ENCODE measurements at places on chromosomes 13 and 19.
A peak's percentile ranks its signal among the peaks of the same experiment; 100 is the strongest.

GRCh38 chr13:111469916-111470506 lies 149.6 kb downstream of the TEX29 start:
- no peak for DNase-seq

GRCh38 chr19:16627928-16628182 lies 149 bp downstream of the MED26 start:
- DNase-seq, result no peak

GRCh38 chr19:3403489-3404323 lies 37.3 kb downstream of the NFIC start:
- DNase-seq, result no peak

- no peak for DNase-seq
Measured at GRCh38 chr13:53703371-53704080, 674.9 kb downstream of the OLFM4 start.

GRCh38 chr19:44051650-44052402 lies at the start of gene ZNF223:
TSS of gene ZNF223 (plus strand) at chr19:44052036. CDS start at chr19:44055177, 3,141 bp downstream.
- peak; percentile 54 for DNase-seq

- DNase-seq, result no peak
Measured at GRCh38 chr19:2511991-2512390, 36.1 kb downstream of the GADD45B start.

DNA sequence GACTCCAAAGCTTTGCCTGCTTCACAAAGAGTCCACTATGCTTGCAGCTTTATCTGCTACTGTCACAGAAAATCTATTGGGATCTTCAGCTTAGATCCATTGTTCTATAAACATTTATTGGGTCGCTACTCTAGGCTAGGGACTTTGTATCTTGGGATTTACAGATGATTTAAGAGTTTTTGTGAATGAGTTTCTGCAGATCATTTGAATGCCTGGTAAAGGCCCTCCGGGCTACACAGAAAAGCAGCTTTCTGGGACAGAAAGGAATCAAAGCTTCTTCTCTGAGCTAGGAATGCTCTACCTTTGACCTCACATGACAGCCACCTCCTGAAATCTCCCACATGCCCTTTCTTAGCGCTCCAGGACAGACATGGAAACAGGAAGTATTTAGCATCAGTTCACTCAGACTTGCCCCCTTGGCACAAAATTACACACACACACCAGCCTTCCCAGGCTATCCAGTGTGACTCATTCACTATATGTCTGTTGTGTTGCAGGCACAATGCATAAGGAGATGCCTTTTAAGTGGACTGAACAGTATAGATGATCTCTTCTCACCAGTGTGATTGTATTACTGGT lies 492.4 kb downstream of the DACH1 start:
- DNase-seq, result no peak

GRCh38 chr13:96862999-96863398 lies 131.3 kb downstream of the OXGR1 start:
- DNase-seq, result no peak

- peak; percentile 23 for DNase-seq
Measured at GRCh38 chr19:13748169-13748828, 16.0 kb upstream of the MRI1 start.

GRCh38 chr19:49640113-49640898 lies at the start of gene RRAS:
TSS of gene RRAS (minus strand) at chr19:49640143. CDS start at chr19:49640098, 45 bp downstream.
- DNase-seq, result peak; percentile 100

- no peak for DNase-seq
Measured at GRCh38 chr19:19461671-19462622, 53.4 kb downstream of the TSSK6 start.

- DNase-seq, result no peak
Measured at GRCh38 chr19:571566-571974, 826 bp upstream of the BSG start.

- no peak for DNase-seq
Measured at GRCh38 chr19:16821081-16821480, 8.1 kb upstream of the SIN3B start.

GRCh38 chr19:10339380-10339960 lies at the start of gene ICAM3:
TSS of gene ICAM3 (minus strand) at chr19:10339624. CDS start at chr19:10339614, 10 bp downstream.
- peak; percentile 70 for DNase-seq

- no peak for DNase-seq
Measured at GRCh38 chr19:30862876-30863275, 486.4 kb downstream of the TSHZ3 start.

DNA sequence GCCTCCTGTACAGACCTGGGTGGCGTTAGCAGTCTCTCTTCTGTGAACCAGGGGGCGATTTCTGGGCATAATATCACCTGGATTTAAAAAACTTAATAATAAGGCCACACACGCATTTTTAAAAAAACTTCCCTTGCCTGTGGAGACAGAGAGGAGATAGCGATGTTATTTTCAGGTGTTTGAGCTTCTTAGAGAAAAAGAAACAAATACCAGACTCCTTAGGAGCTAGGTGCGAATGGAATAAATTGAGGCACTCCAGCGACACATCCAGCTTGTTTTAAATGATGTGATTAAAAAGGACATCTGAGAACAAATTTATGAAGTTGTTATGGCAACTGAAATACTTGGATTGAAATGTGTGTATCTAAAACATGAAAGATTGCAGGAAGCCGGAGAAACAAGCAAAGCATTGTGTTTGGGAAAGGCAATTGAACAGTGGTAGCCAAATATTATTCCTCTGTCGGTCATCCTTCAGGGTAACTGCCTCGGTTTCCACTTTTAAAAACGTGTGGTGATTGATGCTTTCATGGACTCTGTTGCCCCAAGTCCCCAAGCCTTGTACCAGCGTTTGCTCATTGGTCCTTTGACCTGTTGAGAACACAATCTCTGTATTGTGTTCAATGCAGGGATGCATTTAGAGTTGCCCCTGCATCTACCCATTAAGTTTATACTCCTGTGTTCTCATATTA lies 158.7 kb downstream of the TM9SF2 start:
- no peak for DNase-seq

GRCh38 chr13:31020996-31021395 lies 88.5 kb downstream of the TEX26 start:
- DNase-seq, result no peak

DNA sequence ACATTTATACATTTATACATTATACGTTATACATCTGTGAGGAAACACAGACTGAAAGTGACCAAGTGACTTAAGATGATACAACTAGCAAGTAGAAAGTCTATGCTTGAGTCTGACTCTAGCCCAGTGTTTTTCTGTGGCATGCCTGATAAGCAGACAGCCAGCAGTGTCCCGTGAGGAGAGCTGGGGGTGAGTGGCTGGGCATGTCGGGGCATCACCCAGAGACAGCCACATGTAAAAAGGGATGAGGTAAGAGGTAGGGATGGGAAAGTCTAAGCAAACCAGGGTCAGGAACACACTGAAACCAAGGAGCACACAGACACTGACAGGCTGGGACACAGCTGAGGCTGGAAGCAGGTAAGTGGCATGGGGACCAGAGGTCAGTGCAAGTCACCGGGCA lies 333.2 kb downstream of the FOXO1 start:
- DNase-seq, result no peak

DNA sequence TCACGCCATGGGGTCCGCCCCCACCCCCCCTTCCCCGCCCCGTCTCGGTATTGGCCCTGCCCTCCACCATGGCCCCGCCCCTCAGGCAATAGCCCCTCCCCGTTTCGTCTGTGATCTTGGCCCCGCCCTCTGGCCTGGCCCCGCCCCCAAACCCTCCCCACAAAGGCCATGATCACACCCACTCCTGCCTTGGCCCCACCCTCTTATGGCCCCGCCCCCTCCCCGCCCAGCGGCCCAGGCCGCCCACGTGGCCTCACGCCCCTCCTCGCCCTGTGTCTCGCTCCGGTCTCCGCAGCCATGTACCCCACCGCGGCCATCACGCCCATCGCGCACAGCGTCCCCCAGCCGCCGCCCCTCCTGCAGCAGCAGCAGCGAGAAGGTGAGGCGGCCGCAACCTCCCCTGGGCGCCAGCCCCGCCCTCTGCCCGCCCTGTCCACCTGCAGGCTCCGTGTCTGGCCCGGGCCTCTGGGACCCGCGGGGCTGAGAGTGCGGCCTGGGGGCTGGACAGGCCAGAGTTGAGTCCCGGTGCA lies 61.3 kb downstream of the CELF5 start:
- DNase-seq, result no peak

GRCh38 chr13:94776956-94777355 lies 64.6 kb upstream of the SOX21 start:
- no peak for DNase-seq
